Mesendoderm (in vitro differentiated cells): ENCODE measurements at places on chromosomes 7 and 10.

GRCh38 chr10:89857431-89858042 lies 156.1 kb downstream of the KIF20B start:
- no peak for DNase-seq

- peak; percentile 63 for DNase-seq
Observed at GRCh38 chr7:1087952-1088920, at the start of gene GPER1. Gene GPER1 (plus strand): TSS chr7:1088113. CDS start chr7:1091729, 3,616 bp downstream.

- no peak for DNase-seq
Observed at GRCh38 chr7:1431634-1432380, 27.5 kb downstream of the MICALL2 start.

DNA sequence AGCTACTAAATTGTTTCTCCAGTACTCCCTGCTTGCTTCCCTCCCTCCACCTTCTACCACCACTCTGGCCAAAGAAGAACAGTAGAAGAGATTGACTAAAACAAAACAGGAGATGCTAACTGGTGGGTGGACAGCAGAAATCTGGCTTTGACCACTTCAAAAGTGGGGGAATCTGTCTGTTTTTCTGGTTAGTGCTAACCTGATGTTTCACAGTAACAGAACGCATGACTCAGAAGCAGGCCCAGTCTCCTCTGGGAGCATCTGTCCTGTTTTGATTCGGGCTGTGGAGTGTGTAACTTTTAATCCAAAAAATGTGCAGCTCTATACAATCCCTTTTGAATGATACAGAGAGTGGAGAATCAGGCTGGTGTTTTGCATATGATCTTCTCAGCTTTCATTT lies 32.7 kb upstream of the ZNF438 start:
- DNase-seq = no peak
